ENCODE measurements at places on chromosomes 11 and 22. TPM values are rescaled to one million over a fixed set of nuclear protein-coding genes. Genes with fewer than 3 reads are reported as not detected.

Gene OR4A16
- not detected for polyA plus RNA-seq

Gene MAPK11
- 10.2 TPM for polyA plus RNA-seq

Gene FZD4
- polyA plus RNA-seq = 68.9 TPM

Gene SPON1
- polyA plus RNA-seq = 68.0 TPM

Gene FXYD2
- polyA plus RNA-seq = 517 TPM

Data from renal pelvis (tissue), 12 donors.